Caki2 (cell line): ENCODE measurements at places on chromosomes 2 and 18. TPM values are rescaled to one million over a fixed set of nuclear protein-coding genes. Genes with fewer than 3 reads are reported as not detected.

SALL3 gene
- not detected in 2 replicates for total RNA-seq

HAT1 gene
- total RNA-seq, result 44.0 and 47.9 TPM in 2 replicates

PROKR1 gene
- total RNA-seq, result not detected in 2 replicates

KRTCAP3 gene
- not detected in 2 replicates for total RNA-seq

CD207 gene
- not detected in 2 replicates for total RNA-seq

IHH gene
- total RNA-seq, result not detected in 2 replicates

SERPINB11 gene
- total RNA-seq, result not detected in 2 replicates

SEPTIN2 gene
- total RNA-seq, result 226 and 281 TPM in 2 replicates

CCBE1 gene
- 0.17 TPM in 1 of 2 replicates, not detected in the other for total RNA-seq

RUFY4 gene
- total RNA-seq, result not detected in 2 replicates

IGFBP5 gene
- 0.07 and 0.26 TPM in 2 replicates for total RNA-seq

TSPYL6 gene
- not detected in 2 replicates for total RNA-seq

SP110 gene
- 2.1 and 5.8 TPM in 2 replicates for total RNA-seq

- DNase-seq, result peak; percentile 48
These were observed 14.9 kb downstream of the TYW5 start for GRCh38 chr2:199940373-199940772.

- peak; percentile 38 for DNase-seq
These were observed 4.3 kb downstream of the IGFBP5 start for GRCh38 chr2:216690853-216691741.

- DNase-seq, result peak; percentile 9
These were observed 947 bp downstream of the ITSN2 start for GRCh38 chr2:24359129-24360049.

DNA sequence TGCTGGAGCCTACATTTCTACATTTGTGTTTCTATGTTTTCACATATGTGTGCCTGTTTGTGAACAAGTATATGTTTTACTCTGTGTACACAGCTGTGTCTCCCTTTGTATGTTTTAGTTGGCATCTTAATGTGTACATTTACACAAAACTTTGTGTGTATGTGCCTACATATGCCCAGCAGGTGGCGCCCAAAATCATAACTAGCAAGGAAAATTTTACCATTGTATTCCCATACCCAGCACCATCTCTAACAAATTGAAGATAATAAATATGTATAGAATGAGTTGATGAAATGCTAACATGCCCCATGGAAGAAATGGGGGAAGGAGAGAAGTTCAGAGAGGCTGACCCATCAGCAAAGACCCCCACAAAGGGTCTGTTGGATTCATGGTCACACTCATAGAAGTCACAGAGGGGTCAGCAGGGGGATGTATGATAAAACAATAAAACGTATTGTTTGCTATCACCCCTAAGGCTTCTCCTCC is 48.1 kb downstream of the PKDCC start:
- DNase-seq, result peak; percentile 54

GRCh38 chr2:45728458-45728942 is 77.0 kb downstream of the PRKCE start:
- no peak for DNase-seq

GRCh38 chr2:17740203-17740602 is 13.4 kb downstream of the SMC6 start:
- no peak for DNase-seq

DNA sequence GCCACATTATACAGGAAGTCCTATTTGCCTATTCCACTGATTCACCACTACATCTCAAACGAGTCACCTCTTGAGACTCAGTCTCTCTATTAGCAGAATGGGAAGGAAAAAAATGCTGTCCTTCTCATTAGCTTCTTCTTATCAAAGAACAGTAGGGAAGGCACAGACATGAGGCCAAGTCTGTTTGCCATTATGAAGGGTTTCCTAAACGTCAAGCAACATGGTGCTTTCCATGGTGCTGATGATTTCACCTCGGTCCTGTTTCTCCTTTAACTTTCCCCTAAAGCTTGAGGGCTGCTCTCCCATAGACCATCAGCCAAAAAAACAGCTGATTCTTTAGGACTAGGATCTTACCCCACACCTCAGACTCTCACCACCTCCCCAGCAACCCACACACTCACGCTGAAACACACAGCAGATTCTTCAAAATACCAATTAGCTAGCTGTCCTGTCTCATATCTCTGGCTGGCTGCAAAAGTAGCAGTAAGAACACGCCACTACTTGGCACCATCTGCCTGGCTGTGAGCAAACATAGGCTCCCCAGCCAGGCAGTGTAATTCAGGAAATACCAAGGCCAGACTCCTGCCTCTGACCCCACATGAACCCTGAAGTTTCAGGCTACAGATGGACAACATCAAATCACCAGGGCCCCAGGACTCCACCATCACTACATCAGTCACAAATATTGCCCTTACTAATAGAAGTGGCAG is 30.5 kb downstream of the GALNT14 start:
- no peak for DNase-seq

DNA sequence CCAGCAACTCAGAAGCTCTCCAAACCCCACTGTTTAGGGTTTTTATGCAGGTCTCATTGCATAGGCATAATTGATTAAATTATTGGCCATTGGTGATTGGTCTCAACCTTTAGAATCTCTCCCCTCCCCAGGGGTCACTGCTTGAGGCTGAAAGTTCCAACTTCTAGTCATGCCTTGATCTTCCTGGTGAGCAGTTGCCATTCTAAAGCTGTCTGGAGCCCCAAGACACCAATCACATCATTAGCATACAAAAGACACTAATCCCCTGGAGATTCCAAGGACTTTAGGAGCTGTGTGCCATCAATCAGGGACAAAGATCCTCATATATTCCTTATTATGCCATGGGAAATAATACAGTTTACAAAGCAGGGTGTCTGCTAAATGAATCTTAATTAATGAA is 863.4 kb upstream of the KLHL29 start:
- DNase-seq, result no peak

DNA sequence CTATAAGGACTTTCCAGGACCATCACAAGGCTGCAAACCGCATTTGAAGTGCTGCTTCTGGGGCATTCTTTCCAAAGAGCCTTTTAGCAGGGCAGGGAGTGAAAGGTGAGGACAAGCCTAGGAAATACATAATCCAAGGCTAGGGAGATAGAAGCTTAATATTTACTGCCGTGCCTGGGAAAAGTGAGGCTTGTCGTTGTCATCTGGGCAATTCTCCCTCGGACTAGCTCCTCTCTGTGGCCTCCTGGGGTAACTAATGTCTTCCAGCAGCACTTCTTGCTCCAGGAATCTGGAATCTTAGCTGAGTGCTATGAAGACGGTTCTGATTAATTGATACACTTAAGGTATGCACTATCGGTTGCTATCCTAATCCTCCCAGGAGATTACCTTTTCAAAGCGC is 69.3 kb upstream of the ATL2 start:
- no peak for DNase-seq

DNA sequence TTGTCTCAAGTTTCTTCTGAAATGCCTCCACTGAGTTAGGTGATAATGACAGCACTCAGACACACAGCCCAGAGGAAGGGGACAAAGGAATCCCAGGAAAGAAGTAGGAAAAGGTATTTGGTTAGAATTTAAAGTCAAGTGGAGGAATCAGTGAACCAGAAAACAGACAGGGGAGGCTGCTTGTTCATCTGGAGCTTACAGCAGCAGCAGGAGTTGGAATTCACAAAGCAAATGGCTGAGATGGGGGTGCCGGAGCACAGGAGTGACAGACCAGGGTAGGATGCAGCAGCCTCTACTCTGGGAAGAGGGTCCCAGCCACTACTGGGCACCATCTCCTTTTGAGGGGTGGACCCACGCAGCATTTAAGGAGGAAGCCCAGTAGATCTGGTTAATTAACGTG is 104.8 kb downstream of the ST6GAL2 start:
- DNase-seq, result peak; percentile 5

DNA sequence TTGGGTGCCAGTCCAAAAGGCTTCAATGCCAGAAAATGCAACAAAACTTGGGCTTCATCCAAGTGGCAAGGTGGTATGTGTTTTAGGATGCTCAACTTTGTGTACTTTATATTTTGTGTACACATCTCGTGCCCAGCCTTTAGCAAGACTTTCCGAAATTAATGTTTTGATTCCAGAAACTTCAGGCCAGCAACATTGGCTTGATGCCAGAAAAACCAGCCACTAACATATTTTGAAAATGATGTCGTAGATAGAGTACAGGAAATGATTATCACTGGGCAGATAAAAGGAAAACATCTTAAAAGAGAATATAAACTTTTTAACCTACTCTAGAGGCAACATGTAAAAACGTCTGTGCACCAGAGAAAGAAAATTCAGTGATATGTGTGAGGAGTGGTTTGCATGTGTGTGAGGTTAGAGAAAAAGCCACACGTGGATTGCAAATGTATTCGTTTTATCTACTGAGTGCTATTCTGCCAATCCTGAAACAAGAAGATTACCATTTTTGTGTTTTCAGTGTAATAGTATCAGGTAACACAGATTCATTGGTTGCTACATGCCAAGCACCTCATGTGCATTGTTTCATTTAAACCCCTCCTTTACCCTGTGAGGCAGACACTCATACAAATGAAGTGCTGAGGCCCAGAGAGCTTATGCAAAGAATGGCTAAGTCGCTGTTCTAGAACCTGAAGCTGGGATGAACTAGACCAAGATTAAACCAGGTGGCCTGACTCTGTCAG is 264.8 kb downstream of the C1D start:
- DNase-seq, result no peak

DNA sequence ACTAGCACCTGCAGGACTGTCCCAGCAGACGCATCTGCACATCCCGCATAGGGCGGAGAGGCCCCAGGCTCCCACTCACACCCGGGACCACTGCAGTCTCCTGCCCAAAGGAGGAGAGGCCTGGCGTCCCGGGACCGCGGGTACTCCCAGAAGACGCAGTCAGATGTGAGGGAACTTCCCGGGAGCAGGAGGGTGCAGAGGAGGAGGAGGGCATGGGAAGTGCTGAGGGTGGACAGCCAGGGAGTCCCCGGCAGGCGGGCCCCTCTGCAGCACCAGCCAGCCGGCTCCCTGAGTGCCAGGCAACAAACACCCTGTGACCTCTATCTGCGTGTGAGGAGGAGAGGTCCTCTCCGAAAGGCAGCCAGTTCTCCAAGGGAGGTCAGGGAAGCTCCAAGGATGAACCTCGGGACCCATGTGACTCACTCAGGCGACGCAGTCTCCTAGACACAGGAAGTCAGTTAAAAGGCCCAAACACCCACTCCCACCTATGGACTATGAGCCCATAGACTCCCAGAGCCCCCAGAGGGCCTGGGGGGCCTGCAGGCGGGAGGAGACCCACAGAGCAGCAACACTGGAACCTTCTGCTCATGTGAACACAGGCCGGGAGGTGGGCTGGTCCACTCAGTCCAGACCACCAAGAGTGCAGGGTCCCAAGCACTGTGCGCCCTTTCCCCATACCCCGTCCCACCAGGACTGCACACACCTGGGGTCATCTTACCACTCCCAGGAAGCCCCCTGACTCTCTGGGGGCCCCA is 4.2 kb downstream of the PXDN start:
- no peak for DNase-seq

DNA sequence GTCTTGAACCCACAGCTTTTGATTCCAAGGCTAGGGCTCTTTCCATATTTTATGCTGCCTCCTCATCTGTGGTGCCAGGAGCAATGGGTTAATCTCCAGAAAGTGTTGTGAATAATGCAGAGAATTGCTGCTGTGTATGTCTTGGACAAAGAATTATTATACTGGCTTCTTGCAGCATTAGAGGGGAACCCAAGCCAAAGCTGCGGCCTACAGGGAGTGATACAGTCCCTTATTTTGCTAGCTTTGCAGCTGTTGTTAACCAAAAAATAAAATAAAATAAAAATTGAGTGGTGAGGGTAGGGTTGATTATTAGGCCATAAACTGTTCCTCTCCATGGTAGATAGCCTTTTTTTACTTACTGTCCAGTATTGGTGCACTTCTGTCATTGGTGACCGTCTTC is 16.7 kb downstream of the WIPF1 start:
- no peak for DNase-seq

- no peak for DNase-seq
These were observed 79.2 kb upstream of the EML6 start for GRCh38 chr2:54644236-54644635.

- DNase-seq, result no peak
These were observed 54.3 kb downstream of the GPD2 start for GRCh38 chr2:156490466-156490840.

GRCh38 chr2:38068234-38068633 is 7.7 kb downstream of the CYP1B1 start:
- no peak for DNase-seq

DNA sequence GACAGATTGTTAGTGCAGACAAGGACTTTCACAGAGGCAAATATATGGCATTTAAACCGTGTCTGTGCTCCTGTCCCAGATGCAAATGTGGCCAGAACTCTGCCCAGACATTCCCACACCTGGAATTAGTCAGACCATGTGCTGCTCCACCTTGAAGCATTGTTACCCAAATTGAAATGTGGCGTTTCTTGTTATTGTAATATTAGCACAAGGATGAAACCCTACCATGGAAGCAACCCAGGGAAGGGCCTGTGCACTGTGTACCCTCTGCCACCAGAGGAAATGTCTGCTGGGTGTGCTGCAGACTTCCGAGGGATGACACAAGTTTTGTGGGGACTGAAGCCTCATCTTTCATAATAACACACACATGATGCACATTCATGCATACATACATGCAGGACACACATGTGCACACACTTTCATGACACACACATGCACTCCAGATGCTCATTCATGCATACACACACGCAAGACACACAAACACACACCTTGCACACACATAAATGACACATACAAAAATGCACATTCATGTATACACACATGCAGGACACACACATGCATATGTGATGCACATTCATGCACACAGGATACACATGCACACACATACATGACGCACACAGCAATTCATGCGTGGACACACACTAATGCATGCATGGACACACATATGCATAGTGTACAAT is 133.2 kb upstream of the SNTG2 start:
- DNase-seq, result no peak

- no peak for DNase-seq
These were observed at the start of gene PAX3 for GRCh38 chr2:222298311-222299150. TSS of gene PAX3 (minus strand) at chr2:222298998. CDS start at chr2:222298615, 383 bp downstream.

DNA sequence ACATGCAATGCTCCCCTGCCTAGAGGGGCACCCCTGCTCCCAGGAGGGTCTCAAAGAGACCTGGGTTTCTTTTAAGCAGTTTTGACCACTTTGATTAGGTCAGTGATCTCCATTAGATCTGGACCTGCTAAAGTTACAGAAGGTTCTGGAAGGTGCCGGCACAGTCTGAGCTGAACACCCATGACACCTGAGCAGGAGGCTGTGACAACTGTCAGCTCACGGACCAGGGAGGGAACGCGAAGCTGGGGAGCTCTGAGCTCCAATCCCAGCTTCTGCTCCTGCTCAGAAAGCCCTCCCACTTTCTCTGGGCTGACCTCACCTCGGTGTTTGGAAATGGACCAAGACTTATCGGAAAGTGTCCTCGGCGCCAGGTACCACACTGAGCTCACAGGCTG is 113.8 kb downstream of the NFATC1 start:
- no peak for DNase-seq
